ENCODE measurements at places on chromosomes 7 and 10.

DNA sequence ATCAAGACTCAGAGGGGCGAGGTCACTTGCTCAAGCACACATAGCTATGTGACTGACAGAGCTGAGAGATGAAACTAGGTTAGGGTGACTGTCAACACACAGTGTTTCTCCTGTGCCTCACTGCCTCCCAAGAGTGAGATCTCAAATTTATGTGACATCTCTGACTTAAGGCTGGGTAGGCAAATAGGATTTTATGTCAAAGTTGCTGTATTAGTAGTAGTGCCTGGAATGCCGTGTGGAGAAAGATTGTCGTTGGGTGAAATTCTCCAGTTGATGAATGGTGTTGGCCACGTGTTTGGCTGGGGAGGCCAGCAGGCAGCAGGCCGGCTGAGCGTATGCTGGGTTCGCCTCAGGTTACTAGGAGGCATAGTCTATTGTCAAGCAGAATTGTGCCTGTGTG lies 148.3 kb upstream of the BMPER start:
- no peak overlapping the region for H3K4me3 ChIP-seq
- no peak for DNase-seq
- H3K27ac ChIP-seq, result no peak overlapping the region

DNA sequence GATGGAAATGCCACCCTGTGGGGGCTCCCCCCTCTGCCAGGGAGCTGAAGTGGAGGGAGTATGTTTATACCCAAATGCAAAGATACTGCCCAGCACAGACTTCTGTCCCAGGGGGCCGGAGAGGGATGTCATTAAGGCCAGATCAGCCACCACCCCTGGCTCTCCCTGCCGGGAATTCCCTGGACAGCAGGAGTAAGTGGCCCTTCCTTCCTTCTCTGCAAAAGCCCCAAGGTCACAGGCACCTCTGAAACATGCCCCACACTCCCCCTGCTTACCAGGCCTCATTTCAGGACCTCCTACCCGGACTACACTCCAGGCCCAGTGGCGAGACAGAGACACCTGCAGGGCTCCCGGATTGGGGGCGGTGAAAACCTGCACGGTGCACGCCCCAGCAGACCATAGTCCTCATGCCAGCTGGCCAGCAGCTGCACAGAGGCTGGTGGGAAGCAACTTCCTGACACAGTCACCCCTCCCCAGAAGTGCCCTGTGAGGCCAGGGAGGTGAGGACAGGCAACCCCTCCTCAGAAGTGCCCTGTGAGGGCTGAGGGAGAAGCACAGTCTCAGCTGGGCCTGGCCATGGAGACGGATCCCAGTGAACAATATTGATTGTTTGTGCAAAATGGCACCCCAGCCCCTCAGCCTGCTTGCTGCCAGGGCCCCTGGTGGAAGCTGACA lies 33.0 kb upstream of the RET start:
- no peak overlapping the region for H3K4me3 ChIP-seq
- H3K4me1 ChIP-seq, result peaks cover 34% of the 10 kb centered on the region
- peak overlapping the region; percentile 64 for H3K27ac ChIP-seq
- no peak for DNase-seq

DNA sequence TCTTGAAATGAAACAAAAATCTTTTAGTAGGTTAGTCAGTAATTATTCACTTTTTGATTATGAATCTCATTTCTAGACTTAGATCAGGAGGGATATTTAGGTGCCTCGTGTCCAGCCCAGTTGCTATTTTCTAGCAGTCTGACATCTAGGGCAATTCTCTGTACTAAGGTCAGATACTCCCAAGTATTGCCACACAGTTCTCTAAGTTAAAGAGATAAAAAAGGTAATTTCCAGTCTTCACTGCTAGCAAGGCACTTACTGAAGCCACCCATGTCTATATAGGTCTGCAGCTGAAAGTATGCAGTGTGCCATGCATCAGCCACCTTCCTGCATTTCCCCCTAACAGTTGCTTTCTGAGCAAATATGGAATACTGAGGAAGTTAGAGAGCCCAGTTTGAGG lies 83.4 kb downstream of the PON1 start:
- no peaks in the 10 kb centered on the region for H3K36me3 ChIP-seq
- no peak overlapping the region for H3K27ac ChIP-seq
- no peaks in the 10 kb centered on the region for H3K27me3 ChIP-seq
- H3K4me1 ChIP-seq, result no peaks in the 10 kb centered on the region

DNA sequence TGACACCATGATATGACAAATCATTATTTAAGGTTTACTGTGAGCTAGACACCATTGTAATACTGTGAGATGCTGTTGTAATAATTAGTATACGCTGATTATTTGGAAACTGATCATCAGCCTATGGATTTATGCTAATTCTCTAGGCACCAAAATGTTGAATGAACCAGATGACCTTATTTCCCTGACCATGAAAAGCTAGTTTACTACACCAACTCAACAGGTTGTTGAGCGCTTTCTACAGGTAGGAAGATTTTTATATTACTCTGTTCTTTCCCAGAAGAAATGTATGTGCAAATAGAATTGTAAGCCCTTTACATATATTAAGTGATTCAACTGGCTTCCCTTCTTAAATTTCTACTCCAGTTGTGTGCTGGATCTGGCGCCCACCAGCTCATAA lies 6.2 kb downstream of the NRP1 start:
- no peak for DNase-seq
- H3K27ac ChIP-seq, result peak overlapping the region; percentile 88
- peaks cover 38% of the 10 kb centered on the region for H3K36me3 ChIP-seq
- no peak overlapping the region for H3K4me3 ChIP-seq

DNA sequence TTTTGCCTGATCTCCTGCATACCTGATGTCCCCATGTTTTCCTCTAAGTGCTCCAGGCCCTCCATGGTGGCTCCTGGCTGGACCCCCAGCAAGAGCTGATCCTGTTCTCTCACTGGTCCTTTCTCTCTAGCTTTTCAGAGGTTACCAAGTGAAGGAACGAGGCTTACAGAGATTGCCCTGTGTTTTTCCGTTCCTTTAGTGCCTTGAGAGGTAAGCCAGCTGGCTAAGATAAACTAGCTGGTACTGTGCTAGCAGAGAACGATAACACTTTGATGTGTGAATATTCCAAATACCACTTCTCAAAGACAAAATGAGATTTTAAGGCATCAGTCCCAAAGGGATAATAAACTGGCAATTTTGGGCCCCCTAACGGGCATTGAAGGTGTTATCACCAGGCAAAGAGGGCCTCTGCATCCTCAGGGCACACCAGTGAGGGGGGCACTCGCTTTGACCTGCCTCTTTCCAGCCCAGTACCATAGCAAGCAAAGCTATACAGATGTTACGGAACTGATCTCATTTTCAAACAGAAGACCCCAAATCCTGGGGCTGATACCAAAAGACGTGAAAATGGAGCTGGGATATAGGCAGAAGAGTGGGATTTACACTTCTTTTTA lies 8.4 kb upstream of the CCNY start:
- H3K27ac ChIP-seq, result no peak overlapping the region
- H3K27me3 ChIP-seq, result no peaks in the 10 kb centered on the region
- no peak overlapping the region for H3K4me3 ChIP-seq
- H3K36me3 ChIP-seq, result no peaks in the 10 kb centered on the region
- H3K4me1 ChIP-seq, result peaks cover 6% of the 10 kb centered on the region

DNA sequence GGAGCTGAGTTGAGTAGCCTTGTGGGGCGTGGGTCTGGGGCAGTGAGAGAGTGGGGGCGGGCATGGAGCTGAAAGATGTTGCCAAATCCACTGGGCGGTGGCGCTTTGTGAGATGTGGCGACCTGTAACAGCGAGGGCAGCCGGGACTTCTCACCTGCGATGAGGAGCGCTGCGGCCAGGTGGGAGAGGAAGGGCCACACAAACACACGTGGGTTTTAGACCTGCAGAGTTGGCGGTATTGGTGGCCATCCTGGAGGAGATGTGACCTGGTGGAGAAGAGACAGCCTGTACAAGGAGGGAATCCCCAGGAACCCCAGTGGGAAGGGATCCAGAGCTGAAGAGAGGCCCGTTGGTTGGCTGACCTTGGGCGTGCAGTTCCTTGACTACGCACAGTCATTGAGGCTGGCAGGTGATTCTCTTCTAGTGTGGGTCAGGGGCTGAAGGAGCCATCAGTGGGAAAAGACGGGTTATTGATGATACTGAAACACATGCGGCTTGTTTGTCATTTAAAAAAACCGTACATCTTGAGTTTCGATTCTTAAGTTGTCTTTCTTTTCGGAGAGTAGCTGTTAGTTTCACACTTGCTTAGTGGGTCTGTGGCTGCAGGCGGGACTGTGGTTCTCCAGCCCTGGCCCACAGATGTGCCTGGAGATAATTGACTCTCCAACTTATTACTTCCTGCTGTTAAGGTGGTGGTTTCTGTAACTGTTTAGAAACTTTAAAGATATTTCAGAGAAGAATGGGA lies 2.4 kb downstream of the CHST12 start:
- no peak overlapping the region for H3K27ac ChIP-seq
- peaks cover 9% of the 10 kb centered on the region for H3K4me1 ChIP-seq
- no peak for DNase-seq
- H3K36me3 ChIP-seq, result no peaks in the 10 kb centered on the region
- no peak overlapping the region for H3K4me3 ChIP-seq
